Adrenal gland (tissue), 19 donors: ENCODE measurements at places on chromosomes 5 and 9. TPM values are rescaled to one million over a fixed set of nuclear protein-coding genes. Genes with fewer than 3 reads are reported as not detected.

Gene BAAT
- not detected for total RNA-seq

- no peaks in the 10 kb centered on the region for H3K27me3 ChIP-seq
- no peaks in the 10 kb centered on the region for H3K36me3 ChIP-seq
- H3K27ac ChIP-seq: no peak overlapping the region
- no peaks in the 10 kb centered on the region for H3K4me1 ChIP-seq
- H3K4me3 ChIP-seq: no peak overlapping the region
Observed at GRCh38 chr5:99587983-99588382, 659.2 kb upstream of the CHD1 start.

GRCh38 chr5:54520438-54520846, 2.9 kb downstream of the SNX18 start:
- peaks cover 71% of the 10 kb centered on the region for H3K4me1 ChIP-seq
- no peak for DNase-seq
- H3K4me3 ChIP-seq: peak overlapping the region; percentile 26

- no peak overlapping the region for H3K27ac ChIP-seq
- no peaks in the 10 kb centered on the region for H3K36me3 ChIP-seq
- no peaks in the 10 kb centered on the region for H3K27me3 ChIP-seq
- H3K4me3 ChIP-seq: no peak overlapping the region
Observed at GRCh38 chr5:149982505-149982904, 17.9 kb downstream of the TIGD6 start.

DNA sequence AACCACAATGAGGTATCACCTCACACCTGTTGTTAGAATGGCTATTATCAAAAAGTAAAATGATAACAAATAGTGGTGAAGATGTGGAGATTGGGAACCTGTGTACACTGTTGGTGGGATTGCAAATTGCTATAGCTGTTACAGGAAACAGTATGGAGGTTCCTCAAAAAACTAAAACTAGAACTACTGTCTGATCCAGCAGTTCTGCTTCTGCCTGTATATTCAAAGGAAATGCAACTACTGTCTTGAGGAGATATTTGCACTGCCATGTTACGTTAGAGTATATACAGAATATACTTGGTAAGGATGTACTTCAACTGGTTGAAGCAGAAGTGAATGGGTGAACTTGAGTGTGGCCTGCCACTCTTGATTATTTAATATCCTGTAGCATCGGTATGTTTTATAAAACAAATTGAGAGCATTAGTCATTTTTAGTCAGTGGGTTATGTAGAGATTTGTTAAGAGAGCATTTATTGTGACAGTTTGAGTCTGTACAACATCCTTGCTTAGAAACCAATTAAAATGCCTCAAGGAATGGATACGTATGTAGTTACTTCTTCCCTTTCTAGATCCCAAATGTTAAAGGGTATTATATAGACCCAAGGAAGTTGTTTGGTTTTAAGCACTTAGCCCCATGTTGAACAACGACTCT, 37.5 kb downstream of the ZCCHC7 start:
- peaks cover 5% of the 10 kb centered on the region for H3K4me1 ChIP-seq
- no peak overlapping the region for H3K27ac ChIP-seq
- H3K36me3 ChIP-seq: no peaks in the 10 kb centered on the region

GRCh38 chr9:112629671-112630485, 88.0 kb downstream of the INIP start:
- H3K4me1 ChIP-seq: no peaks in the 10 kb centered on the region
- H3K4me3 ChIP-seq: no peak overlapping the region
- no peaks in the 10 kb centered on the region for H3K27me3 ChIP-seq
- no peak overlapping the region for H3K27ac ChIP-seq

GRCh38 chr9:12681620-12682019, 11.6 kb upstream of the TYRP1 start:
- DNase-seq: no peak
- H3K4me3 ChIP-seq: no peak overlapping the region
- H3K4me1 ChIP-seq: no peaks in the 10 kb centered on the region
- H3K27me3 ChIP-seq: no peaks in the 10 kb centered on the region

Gene CCL28
- total RNA-seq: 2.4 TPM

Gene LSM11
- 6.7 TPM for total RNA-seq

- H3K36me3 ChIP-seq: no peaks in the 10 kb centered on the region
- no peak for DNase-seq
- H3K4me3 ChIP-seq: no peak overlapping the region
- H3K27me3 ChIP-seq: no peaks in the 10 kb centered on the region
- no peak overlapping the region for H3K27ac ChIP-seq
- H3K4me1 ChIP-seq: no peaks in the 10 kb centered on the region
Observed at GRCh38 chr9:97717866-97718265, 20.7 kb upstream of the XPA start.

Gene GFI1B
- total RNA-seq: not detected
